ENCODE measurements at places on chromosomes 1 and 21.

GRCh38 chr1:201769966-201770365 lies 59.0 kb upstream of the IPO9 start:
- no peak for DNase-seq

DNA sequence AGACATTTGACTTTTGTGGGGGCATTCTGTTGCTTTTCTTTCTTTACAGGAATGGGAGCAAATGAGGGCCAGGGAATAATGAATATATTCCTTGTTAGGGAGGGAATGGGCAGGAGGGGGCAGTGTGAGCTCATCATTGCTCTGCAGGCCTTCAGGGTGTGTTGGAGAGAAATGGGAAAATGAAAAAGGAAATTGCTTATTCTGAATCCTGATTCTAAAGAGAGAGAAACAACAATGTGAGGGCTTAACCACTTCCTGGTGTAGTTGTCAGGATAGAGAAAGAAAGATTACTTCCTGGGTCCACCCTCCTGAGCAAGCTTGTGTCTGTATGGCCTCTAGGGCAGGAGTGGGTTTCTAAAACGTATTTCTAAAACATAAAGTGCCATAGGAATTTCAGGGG lies 28.3 kb downstream of the VANGL2 start:
- no peak for DNase-seq

DNA sequence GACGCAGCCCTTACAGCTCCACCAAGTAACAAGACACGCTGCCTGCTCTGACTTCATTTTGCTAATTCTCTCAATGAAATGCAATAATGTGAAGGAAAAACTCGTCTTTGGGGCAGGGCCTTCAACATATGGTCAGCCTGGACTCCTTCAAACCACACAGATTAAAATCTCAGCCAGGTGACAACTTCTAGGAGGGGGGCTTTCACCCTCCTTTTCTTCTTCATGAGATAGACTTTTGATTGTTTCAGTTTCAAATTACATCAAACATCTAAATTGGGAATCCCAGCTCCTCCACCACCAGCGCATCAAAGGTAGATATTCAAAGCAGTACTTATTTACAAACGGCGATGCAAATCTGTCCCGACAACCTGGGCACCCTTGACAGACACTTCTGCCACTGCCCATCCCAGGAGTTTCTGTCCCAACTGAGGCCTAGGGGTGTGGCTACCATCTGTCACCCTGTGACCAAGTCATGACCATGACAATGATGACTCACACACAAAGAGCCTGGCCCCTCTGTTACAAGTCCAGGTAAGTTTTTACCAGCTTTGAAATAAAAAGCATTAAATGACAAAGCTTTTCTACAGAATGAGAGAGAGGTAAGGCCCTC lies 29.7 kb downstream of the SSBP3 start:
- no peak for DNase-seq

DNA sequence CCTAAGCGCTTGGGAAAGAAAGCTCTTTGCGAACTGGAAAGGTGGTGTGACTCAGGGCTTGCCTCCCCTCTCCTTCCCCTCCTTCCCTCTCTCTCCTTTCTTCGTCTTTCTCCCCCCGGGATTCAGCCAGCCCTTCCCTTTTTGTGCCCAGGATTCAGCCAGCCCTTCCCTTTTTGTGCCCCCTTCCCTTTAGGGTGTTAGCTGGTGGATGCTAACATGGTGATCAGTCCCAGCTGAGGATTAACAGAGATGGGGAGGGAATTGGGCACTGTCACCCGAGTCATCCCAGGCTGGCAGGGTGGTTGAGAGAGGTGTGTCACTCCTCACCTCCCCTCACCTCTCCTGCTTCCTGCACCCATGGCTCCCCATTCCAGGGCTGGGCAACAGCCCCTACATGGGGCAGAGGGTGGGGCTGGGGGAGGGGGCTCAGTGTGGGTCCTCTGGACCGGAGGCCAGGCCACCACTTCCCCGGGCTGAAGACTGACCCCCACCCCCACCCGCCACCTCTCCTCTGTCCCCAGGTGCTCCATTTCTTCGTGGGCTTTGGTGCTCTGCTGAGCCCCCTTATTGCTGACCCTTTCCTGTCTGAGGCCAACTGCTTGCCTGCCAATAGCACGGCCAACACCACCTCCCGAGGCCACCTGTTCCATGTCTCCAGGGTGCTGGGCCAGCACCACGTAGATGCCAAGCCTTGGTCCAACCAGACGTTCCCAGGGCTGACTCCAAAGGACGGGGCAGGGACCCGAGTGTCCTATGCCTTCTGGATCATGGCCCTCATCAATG lies 51.5 kb downstream of the ELK4 start:
- no peak for DNase-seq

- no peak for DNase-seq
Measured at GRCh38 chr1:65149351-65150107, 1.5 kb downstream of the AK4 start.

- DNase-seq: no peak
Measured at GRCh38 chr1:197441999-197442414, 174.0 kb downstream of the CRB1 start.

GRCh38 chr1:206744683-206745082 lies 25.9 kb upstream of the IL19 start:
- no peak for DNase-seq

DNA sequence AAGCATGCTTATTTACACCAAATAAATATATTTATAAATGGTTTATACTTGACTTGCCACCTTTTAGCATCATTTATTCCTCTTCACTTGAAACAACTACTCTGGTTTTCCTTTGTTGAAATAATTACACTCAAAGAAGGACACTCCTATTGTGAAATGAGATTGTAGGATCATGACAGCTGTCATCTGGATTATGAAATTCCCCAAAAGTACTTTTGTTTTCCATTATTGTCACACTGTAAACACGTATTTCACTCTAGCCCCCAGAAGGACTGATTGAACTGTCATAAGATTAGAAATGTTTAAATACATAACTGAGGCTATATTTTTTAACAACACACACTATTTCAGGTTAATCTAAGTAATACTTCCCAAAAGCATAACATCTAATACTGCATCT lies 593.8 kb downstream of the LRRIQ3 start:
- no peak for DNase-seq

DNA sequence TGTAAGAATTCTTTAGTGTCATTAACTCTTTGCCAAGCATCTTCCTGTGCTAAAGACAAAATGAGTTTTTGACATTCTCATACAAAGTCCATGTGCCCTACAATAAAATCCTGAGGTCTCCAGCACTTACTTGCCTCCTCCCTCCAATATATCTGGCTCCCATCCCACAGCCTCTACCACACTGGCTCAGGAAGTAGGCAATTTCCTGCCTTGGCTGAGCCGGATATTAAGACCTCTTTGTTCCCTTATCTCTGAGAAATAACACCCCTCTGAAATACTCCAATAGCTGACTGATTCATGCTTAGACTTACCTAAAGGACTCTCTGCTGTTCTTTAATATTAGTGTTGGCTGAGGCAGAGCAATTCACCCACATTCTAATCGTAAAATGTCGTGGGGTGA lies 37.6 kb upstream of the GORAB start:
- no peak for DNase-seq

DNA sequence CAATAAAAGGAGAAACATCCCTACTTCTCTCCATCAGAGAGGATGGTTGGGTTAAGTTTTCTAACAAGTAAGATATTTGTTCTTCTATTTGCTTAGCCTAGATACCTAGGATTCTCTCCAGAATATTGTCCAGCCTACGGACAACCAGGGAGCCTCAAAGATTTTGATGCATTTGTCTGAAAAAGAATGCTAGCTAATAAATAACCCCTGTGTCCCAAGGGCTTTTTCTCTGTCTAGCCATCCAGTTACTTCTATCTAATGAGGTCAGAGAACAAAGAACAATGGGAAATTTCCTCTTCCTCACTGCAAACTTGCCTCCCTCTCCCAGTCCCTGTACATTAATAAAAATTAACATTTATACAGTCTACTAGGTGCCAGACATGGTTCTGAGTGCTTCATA lies 810 bp downstream of the RGS5 start:
- no peak for DNase-seq

- no peak for DNase-seq
Measured at GRCh38 chr1:204818998-204819397, 51.7 kb upstream of the NFASC start.

DNA sequence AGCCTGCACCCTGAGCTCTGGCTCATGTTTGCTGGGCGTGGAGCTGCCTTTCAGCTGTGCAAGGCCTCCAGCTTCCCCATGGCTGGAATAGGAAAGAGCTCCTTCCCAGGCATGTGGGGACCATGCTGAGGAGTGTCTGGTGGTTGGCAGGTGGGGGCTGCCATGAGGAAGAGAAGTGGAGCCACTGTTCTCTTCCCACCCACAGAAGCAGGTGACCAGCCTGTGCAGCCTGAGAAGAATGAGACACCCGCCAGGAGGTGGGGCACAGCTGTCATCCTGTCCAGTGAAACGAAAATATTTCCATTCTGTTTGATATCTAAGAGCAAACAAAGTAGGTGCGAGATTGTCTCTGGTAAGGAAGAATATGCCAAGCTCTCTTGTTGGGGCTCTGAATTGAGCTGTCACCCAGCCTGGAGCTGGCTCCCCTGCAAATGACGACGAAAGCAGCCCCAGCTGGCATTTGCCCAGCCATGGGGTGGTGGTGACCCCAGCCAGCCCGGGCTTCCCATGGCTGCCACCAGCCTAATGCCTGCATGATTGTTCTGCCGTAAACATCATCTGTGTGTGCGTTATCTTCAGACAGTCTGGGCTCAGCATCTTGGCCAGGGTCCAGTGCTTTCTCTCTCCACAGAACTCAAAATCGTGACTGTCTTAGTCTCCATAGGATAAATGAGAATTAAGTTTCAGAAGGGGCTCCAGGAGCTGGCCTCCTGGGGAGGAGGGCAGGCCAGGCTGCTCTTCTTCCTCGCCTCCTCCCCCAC lies 429.8 kb upstream of the VAMP3 start:
- DNase-seq: no peak

DNA sequence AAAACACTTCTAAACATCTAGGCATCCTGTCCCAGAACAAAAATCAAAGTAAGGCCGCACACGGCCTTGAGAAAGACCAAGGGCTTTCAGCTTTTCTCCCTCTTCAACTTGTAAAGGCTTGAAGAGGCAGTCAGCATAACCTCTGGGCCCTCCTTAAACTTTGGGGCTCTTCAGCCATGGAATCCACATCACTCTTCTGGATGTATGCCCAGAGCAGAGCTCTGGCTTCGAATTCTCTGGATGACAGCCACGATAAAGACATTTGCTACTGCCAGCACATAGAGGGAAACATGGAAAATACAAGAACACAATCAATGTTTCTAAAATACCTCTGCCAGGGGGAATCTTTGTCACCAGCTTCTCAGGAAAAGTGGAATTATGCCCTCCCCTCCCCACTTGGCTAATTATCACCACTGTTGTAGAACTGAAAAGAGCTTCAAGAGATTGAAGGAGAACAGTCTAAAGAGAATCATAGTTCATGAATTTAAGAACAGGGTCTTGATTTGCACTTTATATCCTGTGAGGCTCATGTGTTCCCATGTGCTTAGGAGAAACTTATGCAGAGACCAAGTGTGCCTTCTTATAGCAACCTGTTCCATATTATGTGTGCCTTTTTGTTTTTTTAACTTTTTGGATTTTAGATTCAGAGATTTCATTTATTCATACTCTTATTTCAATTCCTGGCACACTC lies 39.0 kb upstream of the DPT start:
- no peak for DNase-seq

- DNase-seq: no peak
Measured at GRCh38 chr1:9888886-9889285, 21.2 kb downstream of the CTNNBIP1 start.

DNA sequence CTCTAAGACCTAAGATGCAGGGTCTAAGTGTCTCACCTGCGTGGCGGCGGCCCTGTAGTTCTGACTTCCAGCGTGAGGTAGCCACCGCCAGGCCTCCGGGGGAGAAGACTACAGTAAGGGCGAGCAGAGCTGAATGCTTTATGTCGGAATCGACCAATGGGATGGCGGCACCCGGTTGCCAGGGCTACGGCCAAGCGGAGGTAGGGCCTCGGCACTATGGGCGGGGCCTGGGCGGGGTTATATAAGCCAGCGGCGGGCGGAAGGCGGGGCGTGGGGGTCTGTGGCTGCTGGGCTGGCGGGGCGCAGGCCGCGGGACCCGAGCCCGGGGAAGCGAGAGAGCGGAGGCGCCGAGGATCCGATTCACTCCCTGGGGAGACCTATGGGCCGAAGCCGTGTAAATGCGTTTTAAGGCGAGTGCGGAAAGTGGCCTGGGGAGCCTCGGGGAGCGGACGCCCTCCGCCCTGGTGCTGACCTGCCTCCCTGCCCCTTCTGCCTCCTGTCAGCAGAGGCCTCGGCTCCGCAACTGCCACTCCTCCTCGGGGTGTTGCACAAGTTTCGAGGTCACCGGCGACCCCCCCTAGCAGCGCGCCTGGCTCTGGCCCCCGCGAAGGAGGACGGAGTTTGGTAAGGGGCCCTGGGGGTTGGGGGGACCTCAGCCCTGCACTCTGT lies at the start of gene AZIN2:
AZIN2 (plus strand) TSS at position 269 of the 669 bp plus-strand sequence. CDS start 1,097 bp downstream, outside the sequence.
- DNase-seq: peak; percentile 98

DNA sequence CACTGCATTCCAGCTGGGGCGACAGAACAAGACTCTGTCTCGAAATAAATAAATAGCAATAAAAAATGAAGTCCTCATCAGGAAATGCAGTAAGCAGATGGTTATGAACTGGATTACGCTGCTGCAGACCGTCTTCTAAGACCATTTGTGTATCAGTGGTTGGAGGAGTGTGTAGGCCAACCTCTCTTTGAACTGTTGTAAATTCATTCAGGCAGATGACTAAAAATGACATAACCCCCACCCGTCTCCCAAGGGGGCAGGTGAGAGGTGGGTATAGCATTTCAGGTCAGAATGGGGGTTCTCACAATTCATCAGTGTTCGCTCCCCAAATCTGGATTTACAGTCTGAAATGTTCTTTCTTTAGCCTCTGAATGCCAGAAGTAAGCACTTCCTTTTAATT lies 177.3 kb downstream of the KIF26B start:
- DNase-seq: no peak

- DNase-seq: no peak
Measured at GRCh38 chr1:187922255-187922654, 1093.5 kb downstream of the PLA2G4A start.

- no peak for DNase-seq
Measured at GRCh38 chr1:96360036-96360795, 361.4 kb upstream of the PTBP2 start.

DNA sequence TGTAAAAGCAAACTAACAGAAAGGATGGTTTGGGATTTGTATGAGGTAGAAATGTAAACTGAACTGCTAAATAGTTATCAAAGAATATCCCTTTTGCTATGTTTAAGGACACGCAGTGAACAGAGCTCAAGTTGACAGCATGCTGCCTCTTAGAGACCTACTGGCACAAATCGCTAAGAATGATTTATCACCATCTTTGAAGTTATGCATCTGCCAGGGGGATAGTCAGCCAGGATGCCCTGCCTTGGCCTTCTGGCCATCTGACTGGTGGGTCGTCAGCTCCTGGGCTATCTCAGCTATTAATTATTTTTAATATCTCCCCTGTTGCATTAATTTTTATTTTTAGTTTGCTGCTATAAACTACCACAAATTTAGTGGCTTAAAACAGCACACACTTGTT lies 334.8 kb upstream of the KAZN start:
- no peak for DNase-seq

GRCh38 chr1:232986527-232986922 lies 36.1 kb downstream of the NTPCR start:
- no peak for DNase-seq

- no peak for DNase-seq
Measured at GRCh38 chr1:163131981-163132380, 62.8 kb downstream of the RGS4 start.

GRCh38 chr1:94954263-94955220 lies 27.6 kb upstream of the CNN3 start:
- DNase-seq: no peak

All from activated CD8-positive, alpha-beta memory T cell treated with anti-CD3 and anti-CD28 coated beads for 48 hours (primary cell).